ENCODE measurements at places on chromosomes 5 and 9. TPM values are rescaled to one million over a fixed set of nuclear protein-coding genes. Genes with fewer than 3 reads are reported as not detected.

ADAM19 gene
- total RNA-seq, result 8.2 TPM

LRRC26 gene
- total RNA-seq, result not detected

ABLIM3 gene
- total RNA-seq, result 28.5 TPM

HMMR gene
- 6.4 TPM for total RNA-seq

PAPPA gene
- 27.4 TPM for total RNA-seq
